ENCODE measurements at places on chromosomes 5 and 9. TPM values are rescaled to one million over a fixed set of nuclear protein-coding genes. Genes with fewer than 3 reads are reported as not detected.

The CCDC112 gene
- total RNA-seq: 14.5 TPM

The HTR4 gene
- 3.1 TPM for total RNA-seq

DNA sequence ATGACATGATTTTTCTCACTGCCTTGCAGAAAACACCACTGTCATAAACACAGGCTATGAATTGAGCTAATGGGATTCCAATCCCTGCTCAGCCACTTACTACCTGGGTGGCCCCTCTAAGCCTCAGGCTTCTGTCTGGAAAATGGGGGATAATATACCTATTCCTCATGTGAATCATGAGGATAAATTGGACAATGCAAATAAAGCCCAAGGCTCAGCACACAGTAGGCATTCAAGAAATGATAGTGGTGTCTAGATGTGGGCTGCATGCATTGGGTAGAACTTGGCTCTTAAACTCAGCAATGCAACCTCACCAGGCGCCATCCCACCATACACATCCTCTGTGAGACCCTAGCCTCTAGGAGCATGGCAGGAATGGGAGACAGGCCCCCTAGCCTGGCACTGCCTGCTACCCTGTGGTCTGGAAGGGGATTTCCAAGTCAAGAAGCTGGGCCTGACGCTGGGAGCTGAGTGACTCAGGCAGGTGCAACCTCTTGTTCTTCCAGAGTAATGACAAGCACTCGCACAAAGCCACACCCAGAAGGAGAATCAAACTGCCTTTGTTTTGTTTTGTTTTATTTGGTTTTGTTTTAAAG lies 2.3 kb upstream of the TNIP1 start:
- H3K27me3 ChIP-seq: no peaks in the 10 kb centered on the region
- H3K4me3 ChIP-seq: no peak overlapping the region
- peaks cover 48% of the 10 kb centered on the region for H3K4me1 ChIP-seq
- H3K36me3 ChIP-seq: no peaks in the 10 kb centered on the region
- no peak for DNase-seq
- H3K27ac ChIP-seq: peak overlapping the region; percentile 92

DNA sequence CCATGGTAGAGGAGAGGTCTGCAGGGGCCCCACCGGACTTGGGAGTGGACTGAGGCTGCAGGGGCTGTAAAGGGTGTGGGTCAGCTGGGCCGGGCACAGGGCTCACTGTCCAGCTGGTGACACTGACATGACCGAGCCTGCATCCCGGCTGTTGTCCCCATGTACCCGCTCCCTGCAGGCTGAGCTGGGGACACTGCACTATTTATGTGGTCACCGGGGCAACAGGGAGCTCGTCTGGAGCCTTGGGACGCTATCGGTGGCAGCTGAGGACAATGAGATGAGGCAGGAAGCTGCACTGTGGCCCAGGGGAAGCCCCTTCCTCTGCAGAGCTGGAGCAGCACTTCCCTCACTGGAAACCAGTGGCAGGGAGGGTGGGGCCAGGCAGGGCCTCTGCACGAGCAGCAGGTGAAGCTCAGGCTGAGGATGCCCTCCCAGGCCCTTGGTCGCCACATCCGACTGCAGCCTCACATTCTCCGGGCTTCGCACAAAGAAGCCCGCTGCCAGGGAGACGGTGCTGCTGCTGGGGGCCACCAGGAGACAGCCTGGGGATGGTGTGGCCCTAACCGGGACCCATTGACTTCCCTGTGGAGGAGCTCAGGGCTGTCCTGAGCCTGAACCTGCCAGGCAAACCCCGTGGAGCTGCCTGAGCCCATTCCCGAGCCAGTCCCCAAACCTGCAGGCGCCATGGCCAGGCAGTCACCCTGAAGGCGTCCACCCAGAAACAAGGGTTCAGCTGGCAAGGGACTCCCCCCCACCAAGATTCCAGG lies 26.4 kb downstream of the ZDHHC11B start:
- peaks cover 39% of the 10 kb centered on the region for H3K4me1 ChIP-seq
- peak overlapping the region; percentile 55 for H3K27ac ChIP-seq
- peak; percentile 68 for DNase-seq
- no peaks in the 10 kb centered on the region for H3K27me3 ChIP-seq
- H3K4me3 ChIP-seq: no peak overlapping the region
- H3K36me3 ChIP-seq: no peaks in the 10 kb centered on the region

GRCh38 chr9:134981829-134982228 lies 64.1 kb upstream of the FCN1 start:
- no peaks in the 10 kb centered on the region for H3K27me3 ChIP-seq
- H3K4me1 ChIP-seq: no peaks in the 10 kb centered on the region
- H3K4me3 ChIP-seq: no peak overlapping the region
- H3K36me3 ChIP-seq: no peaks in the 10 kb centered on the region
- DNase-seq: peak; percentile 12

The TXNDC8 gene
- total RNA-seq: not detected

DNA sequence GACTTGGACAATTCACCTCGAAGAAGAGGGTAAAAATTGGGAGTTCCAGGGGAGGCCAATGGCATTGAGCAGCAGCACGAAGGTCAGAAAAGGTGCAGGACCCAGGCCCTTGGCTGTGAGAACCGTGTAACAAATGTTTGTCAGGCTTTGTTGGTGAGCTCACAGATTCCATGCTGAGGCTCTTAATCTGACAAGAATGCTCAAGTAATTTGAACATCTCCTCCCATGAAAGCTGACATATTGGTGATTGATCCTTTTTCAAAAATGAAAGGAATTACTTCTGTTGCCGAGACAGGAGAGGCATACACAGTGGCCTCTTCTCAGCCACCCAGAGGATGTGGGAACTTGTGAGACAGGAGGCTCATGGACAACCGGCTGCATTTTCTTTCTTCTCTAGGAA lies 11.6 kb downstream of the RAI14 start:
- H3K36me3 ChIP-seq: no peaks in the 10 kb centered on the region
- DNase-seq: no peak
- no peak overlapping the region for H3K27ac ChIP-seq
- H3K4me3 ChIP-seq: no peak overlapping the region

The OR1N2 gene
- total RNA-seq: not detected

The RABEPK gene
- total RNA-seq: 17.1 TPM

- peak overlapping the region; percentile 99 for H3K27ac ChIP-seq
- H3K36me3 ChIP-seq: no peaks in the 10 kb centered on the region
- H3K4me3 ChIP-seq: no peak overlapping the region
- H3K27me3 ChIP-seq: no peaks in the 10 kb centered on the region
These were observed 4.0 kb downstream of the NADK2 start for GRCh38 chr5:36237751-36238150.

DNA sequence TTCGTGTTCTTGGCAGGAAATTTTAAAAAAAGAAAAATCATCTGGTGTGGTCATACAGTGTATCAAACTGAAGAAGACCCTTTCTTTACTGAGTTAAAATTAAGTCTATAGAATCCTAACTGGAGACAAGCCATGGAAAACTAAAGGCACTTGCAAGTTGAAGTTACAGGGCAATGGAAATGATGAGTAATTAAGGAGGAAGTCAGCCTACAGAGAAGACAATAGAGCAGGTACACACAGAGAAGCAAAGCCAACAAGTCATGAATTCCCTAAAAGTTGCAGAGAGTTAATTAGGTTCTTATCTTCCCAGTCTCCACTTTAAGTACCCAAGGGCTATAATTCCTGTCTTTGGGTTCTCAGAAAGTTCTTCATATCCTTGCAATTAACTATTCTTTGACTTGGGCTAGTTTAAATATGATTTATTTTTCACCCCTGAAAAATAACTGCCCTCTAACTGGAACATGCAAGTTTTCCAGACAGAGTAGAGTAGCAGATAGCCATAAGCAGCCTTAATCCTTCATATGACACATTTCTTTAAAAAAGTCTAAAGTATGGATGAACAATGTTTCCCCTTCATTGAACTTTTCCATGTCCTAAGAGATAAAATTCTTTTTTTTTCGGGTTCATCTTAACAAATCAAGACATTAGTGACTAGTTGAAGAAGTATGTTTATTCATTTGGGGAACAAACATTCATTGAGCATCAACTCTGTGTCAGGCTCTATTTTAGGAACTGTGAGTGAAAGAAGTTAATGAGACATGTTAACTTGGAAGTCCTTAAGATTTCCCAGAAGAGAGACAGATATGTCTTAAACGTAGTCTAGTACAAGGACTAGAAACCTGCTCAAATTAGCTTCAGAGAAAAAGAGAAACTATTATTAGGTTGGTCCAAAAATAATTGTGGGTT lies 5.2 kb upstream of the ITGA2 start:
- H3K36me3 ChIP-seq: no peaks in the 10 kb centered on the region
- DNase-seq: no peak
- no peaks in the 10 kb centered on the region for H3K27me3 ChIP-seq
- no peak overlapping the region for H3K27ac ChIP-seq
- peaks cover 5% of the 10 kb centered on the region for H3K4me1 ChIP-seq

The SPATA31E1 gene
- total RNA-seq: not detected

DNA sequence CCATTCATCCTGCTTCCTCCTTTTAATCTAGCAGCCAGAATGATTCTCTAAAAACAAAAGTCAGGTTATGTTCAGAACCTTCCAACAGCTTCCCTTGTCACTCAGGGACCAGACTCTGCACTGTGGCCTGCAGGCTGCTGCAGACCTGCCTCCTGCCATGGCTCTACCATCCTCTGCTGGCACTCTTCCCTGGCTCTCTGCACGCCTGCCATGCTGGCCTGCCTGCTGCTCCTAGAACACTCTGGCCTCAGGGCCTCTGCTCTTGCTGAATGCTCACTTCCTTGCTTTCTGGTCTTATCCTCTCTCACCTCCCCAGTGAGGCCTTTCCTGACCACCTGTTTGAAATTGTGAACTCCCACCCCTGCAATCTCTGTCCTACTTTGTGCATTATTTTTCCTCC lies 149.4 kb downstream of the CD180 start:
- peak; percentile 78 for DNase-seq
- H3K36me3 ChIP-seq: no peaks in the 10 kb centered on the region
- no peak overlapping the region for H3K27ac ChIP-seq
- H3K4me1 ChIP-seq: peaks cover 23% of the 10 kb centered on the region

DNA sequence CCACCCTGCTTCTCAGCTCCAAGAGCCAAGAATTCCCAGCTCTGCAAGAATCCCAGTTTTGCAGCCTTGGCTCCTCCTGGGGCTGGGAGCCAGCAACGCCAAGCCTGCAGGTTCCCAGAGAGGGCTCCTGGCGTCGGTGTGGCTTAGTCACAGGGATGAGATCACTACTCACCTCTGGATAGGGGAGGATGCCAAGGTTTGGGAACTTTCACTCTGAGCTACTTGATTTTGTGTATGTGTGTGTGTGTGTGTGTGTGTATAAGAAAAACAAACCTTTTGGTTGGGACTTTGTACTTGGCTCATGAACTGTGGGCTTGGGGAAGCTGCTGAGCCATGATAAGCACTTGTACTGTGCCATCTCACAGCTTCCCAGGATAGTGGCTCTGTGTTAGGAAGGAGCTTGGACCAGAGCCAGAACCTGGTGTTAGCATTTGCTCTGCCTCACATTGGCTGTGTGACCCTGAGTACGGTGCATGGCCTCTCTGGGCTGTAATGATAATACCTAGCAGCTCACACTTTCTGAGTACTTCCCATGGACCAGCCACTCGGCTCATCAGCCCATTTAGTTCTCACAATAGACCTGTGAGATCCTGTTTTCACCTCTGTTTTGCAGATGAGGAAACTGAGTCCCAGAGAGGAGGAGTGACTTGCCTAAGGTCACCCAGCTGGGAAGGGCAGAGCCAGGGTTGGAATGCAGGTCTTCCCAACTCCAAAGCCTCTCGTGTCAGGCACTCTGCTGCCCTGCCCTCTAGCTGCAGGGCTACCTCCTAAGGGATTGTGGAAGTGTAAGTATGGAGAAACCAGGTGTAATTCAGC lies 41.4 kb upstream of the DAB2IP start:
- peak overlapping the region; percentile 66 for H3K27ac ChIP-seq
- no peaks in the 10 kb centered on the region for H3K36me3 ChIP-seq
- peak; percentile 88 for DNase-seq
- H3K4me1 ChIP-seq: peaks cover 61% of the 10 kb centered on the region
- no peaks in the 10 kb centered on the region for H3K27me3 ChIP-seq
- no peak overlapping the region for H3K4me3 ChIP-seq

The ARID3C gene
- total RNA-seq: not detected

The EDIL3 gene
- 57.3 TPM for total RNA-seq

DNA sequence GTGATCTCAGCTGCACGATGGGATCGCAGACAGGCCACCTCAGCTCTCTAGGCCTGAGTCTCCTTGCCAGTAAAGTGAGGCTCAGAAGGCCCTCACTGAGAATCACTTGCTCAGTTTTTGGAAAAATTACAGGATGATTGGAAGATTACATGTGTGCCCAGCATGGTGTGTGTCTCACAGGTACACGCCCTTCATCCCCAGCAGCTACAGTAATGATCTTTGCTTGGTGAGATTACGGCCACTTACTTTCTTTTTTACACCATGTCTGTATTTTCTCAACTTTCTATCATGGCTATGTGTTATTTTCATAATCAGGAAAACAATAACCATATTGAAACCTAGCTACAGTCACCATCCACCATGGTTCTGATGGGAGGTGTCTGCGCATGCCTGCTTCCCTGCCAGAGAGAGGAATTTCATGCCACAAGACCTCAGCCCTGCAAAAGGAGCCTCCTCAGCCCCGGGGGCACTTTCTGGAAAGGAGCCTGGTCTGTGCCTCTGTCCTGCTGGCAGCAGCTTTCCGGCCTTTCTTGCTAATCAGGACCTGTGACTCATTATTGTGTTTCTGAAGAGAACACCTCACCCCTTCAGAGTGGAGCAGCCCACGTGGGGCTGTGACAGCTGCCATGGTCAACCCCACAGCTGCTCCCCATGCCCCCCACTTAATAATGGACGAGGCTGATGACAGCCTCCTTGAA lies 64.2 kb upstream of the OLFM1 start:
- no peaks in the 10 kb centered on the region for H3K4me1 ChIP-seq
- H3K36me3 ChIP-seq: no peaks in the 10 kb centered on the region
- DNase-seq: no peak
- no peaks in the 10 kb centered on the region for H3K27me3 ChIP-seq
- H3K27ac ChIP-seq: no peak overlapping the region
- no peak overlapping the region for H3K4me3 ChIP-seq

The GPR150 gene
- total RNA-seq: not detected

DNA sequence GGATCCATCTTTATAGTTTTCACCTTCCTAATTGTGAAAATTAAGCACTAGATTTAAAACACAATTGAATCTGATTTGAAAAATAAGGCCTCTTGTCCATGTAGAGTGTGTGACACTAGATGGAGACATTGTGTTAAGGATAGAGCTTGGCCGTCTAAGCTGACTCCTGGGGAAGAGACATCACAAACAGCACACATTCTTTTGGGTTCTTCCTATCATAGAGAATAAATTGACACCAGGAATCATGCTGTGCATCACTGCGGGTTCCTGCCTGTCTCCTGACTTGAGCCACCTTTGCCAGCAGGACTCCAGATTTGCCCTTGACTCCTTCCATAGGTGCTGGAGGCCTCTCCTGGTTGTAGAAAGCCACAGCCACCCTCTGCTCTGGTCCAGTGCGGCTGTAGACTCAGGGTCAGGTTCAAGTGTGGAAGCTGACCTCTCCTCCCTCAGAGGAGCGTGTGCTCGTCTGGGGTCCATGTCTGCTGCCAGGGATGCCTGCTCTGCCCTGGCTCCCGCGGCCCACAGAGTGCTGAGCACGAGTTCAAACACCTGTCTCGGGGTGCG lies 11.2 kb downstream of the ROPN1L start:
- DNase-seq: no peak
- H3K36me3 ChIP-seq: no peaks in the 10 kb centered on the region
- no peak overlapping the region for H3K4me3 ChIP-seq
- no peak overlapping the region for H3K27ac ChIP-seq

Data from sigmoid colon (tissue), 7 donors.